ENCODE measurements at places on chromosomes 1 and 21.

GRCh38 chr1:29202053-29202452, 20.4 kb upstream of the SRSF4 start:
- DNase-seq: no peak

DNA sequence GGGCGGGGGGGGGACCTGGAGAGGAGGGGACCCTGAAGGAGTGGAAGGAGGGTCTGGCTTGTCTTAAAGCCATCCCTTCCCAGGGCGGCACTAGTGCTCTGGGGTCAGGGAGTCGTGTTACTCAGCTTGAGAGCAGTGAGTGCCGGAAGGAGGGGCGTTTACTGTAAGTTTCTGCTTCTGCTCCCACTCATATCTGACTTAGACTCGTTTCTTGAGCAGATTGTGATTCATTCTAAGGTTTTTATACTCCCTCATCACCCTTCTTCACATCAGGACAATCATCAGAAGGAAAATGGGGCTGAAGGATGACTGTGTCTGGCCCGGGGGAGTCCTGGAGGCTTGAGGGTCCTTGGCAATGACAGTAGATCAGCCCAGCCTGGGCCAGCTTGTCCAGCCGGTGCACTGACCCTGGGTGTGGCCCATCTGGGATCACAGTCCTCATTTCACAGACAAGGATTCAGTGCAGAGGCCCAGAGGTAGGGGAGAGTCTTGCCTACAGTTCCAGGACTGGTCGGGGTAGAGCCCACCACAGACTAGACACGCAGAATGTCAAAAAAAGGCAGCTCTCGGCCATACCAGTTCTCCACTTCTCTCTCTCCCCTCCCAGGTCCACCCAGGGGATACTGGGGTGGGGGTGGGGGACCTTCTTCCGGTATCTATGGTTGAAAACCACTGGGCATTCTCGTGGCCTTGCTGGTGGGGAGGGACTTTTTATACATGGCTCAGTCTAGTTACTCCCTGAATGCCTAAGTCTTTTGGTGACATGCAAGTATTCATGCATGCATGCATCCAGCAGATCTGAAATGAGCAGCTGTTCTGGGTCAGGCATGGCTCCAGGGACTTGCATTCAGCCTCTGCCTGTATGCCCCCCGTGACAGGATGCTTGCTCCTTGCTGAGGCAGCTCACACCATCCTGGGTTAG, 5.1 kb downstream of the TNFRSF8 start:
- DNase-seq: no peak

DNA sequence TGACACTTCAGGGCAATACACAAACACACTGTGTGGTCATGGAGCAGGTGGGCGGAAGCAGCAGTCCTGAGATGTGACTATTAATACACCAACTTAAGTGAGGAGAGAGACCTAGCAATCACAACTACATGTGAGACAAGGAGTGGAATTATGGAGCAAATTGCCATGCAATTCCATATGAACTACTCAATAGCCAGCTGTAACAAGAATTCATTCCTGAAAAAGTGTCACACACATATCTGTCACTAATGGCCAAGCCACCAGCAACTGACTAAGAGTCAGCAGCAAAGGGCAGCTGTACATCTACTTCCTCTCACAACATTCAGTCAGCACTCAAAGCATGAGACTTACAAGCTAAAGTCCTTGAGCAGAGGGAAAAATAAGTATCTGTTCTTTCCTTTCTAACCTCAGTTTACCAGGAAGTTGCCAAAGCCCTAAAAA, 46.2 kb downstream of the GPR3 start:
- no peak for DNase-seq

DNA sequence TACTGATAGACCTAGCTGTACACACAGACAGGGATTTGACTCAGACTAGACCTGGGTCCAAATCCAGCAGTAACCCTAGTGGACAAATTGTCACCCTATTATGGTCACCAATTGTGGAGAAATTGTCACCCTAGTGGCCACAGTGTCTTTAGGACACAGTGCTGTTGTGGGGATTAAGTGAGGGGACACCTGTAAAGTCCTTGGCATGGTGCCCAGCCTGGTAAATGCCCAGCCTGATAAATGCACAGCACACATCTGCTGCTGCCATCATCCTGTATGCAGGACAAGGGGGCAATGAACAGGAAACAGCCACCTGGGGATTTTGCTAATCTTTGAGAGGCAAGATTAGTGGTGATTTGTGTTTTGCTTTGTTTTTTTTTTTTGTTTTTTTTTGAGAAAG, 2.3 kb downstream of the TMEM61 start:
- DNase-seq: no peak

- DNase-seq: no peak
Measured at GRCh38 chr1:159752135-159752580, 28.6 kb upstream of the DUSP23 start.

DNA sequence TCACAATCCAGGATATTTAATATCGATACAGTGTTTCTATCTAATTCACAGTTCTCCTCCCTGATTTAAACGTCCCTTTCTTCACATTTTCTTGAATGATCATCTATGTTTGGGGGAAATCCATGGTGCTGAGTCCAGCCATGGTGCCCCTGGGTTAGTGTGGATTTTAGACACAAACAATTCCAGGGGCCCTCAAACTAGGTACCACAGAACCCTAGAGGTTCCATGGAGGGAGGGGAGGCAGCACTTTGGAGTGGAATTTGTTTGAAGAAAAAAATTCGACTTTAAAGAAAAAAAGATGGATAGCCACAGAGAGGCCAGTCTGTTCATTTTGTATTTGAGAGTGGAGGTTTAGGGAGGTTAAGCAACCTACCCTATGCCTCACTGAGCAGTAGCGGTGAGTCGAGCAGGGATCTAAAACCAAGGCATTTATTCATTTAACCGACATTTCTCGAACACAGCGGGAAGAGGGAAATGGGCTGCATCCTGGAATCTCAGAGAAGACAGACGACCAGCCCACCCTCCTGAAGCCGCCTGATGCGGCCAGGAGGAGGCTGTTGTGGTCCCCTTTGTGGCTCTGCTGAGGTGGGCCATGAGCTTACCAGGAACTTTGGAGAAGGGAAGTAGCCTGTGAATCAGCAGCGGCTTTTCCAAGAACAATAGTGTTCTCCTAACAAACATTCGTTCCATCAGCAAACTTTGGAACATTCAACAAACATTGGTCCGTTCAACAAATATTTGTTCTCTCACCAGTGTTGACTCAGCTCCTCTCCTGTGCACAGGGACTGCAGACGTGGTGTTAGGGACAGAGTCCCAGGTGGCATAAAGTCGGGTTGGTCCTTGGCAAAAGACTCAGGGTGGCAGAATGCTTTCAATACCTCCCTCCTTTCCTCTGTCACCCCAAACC, 103.5 kb upstream of the ZBTB40 start:
- DNase-seq: no peak

DNA sequence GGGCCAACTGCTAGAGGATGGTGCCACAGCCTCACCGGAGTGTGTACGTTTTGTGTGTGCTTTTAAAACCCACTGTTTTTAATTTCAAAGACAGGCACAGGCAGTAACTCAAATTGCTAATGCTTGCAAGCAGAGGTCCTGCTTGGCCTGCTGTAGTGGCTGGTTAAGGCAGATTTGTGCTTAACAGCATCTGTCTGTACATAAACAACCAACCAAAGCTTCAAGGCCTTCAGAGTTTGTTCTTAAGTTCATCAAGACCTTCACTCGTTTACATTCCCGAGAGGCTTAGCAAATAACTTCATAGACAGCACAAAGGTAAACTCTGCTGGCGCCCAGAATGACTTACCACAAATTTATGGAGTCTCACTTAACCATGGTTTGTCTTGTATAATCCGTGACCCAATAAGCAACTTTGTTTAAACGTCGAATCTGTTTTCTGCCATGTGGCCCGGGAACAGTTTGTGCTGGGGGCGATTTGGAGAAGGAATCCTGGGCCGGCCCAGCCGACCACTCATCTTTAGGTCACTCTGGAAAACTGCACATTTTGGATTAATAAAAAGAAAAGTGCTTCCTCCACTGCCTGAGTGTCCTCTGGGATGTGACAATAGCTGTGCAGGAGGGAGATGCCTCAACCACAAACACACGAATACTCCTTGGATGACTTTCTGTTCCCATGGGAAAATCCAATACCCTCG, 58.1 kb downstream of the CAPZB start:
- no peak for DNase-seq

DNA sequence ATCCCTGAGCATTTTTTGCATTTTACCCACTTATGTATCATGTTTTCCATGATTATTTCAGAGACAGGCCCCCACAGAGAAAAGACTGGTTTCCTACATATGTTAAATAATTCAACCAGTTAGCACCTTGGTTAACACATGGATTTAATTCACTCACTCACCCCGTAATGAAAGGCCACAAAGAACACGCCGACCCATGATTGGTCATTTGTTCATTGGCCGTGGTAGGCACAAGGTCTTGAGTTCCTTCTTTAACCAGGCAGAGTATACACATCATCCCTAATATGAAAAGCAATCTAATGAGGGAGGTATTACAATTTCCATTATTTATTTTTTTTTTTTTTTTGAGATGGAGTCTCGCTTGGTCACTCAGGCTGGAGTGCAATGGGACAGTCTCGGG, 50.6 kb downstream of the RPS6KA1 start:
- DNase-seq: no peak

- DNase-seq: peak; percentile 52
Measured at GRCh38 chr1:75265792-75266191, 131.6 kb downstream of the LHX8 start.

DNA sequence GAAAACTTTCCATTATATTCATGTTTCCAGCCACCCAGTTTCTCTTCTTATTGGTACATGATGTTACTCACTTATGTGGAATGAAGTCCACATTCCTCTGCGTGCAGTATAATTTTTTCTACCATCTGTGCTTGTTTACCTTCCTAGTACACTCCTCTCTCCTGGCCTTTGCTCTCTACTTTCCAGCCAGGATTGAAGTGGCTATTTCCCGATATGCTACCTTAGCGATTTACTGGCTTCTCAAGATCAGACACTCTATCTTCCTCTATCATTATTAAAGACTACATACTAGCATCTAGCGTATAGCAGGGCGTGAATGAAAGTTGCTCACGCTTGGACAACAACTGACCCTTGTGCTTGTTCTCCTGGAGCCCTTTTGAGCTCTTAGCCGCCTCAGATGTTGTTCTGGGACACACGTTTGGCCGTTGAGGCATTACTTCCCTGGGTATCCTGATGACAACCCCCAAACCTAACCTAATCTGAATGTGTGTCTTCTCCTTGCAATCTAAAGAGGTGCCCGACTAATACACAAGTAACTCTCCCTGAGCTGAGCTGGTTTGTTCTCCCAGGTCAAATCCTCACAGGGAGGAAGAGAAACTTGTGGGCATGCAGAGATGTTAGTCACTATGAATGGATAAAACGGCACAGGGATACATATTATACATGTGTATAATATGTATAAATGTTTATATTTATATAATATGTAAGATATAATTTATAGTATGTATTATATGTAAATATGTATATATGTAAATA, 13.4 kb upstream of the MTARC2 start:
- no peak for DNase-seq

DNA sequence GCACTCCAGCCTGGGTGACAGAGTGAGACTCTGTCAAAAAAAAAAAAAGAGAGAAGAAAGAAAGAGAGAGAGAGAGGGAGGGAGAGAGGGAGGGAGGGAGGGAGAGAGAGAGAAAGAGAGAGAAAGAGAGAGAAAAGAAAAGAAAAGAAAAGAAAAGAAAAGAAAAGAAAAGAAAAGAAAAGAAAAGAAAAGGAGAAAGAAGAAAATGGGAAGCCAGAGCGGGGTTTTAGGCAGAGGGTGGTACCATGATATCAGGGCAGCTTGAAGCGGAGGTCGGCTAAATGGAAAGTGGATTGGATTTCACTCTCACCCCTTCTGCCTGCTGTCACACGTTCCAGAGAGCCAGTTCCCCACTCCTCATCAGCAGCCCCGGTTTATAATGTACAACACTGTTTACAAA, 1.9 kb downstream of the TMCO4 start:
- no peak for DNase-seq

DNA sequence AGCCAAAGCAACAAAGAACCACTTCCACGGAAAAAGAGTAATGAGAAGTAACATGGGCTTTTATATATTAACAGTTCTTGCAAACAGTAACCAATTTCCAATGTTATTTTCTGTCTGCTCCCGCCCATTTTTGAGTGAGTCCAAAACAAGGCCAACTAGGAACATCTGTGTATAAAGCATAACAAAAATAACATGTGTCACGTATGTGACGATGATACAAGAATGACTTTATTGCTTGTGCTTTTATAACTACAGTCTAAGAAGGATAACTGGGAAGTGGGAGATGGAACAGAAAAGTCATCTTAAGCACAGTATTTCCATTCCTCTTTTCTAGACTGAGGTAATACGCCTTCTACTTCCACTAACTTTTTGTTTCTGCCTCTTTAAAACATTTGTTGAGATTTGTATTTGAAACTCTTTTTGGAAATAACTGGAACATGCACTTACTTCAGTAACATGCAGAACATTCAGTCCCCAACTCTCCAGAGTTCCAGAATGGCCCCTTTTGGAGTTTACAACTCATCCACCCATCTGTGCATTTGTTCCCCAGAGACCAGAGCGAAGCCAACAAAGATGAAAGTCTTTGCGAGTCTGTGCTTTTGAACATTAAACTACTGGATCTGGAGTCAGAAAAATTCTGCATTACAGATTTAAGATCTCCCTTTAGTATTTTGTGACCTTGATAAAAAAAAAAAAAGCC, 143.0 kb upstream of the ZRANB2 start:
- DNase-seq: no peak

GRCh38 chr1:207985996-207986395, 75.1 kb upstream of the CD34 start:
- no peak for DNase-seq

GRCh38 chr1:95888941-95889390, 655.0 kb downstream of the RWDD3 start:
- no peak for DNase-seq

DNA sequence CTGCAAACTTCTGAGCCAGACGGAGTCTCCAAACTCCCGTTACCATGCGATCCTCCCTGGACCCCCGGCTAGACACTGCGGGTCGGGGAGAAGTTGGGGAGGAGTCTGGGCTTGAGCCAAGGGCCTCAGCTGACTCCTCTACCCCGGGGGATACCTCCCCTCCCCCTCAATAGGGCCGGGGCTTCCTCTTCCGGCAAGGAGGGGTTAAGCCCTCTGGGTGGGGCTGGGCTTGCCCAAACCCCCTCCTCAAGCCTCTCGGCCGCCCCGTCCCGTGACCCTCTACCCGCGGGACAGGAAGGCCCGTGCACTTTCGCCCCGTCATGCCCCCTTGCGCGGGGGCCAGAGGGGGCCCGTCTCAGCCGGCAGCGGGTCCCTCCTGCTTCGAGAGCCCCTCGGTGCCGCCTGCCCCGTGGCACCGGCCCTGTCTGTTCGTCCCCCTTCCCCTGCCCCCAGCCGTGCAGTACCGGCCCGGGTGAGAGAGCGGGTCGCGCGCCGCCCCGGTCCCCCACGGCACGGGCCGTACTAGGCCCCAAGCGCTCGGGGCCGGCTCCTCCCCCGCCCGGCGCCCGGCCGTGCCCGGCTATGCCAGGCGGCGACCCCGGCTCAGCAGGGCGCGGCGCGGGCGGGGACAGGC, 652 bp downstream of the ARL8A start:
- no peak for DNase-seq
